Tibial nerve (tissue), 4 donors: ENCODE measurements at places on chromosomes 11 and 22. TPM values are rescaled to one million over a fixed set of nuclear protein-coding genes. Genes with fewer than 3 reads are reported as not detected.

Gene OR51B4
- 0.98 TPM for total RNA-seq

Gene MMP11
- total RNA-seq = 4.8 TPM

Gene MAJIN
- total RNA-seq = not detected

Gene UBE2L6
- total RNA-seq = 35.7 TPM

Gene PNPLA5
- not detected for total RNA-seq

Gene TRPM5
- total RNA-seq = not detected

Gene DCUN1D5
- total RNA-seq = 68.2 TPM

Gene NPAS4
- 0.42 TPM for total RNA-seq

Gene CRYBA4
- total RNA-seq = not detected

Gene CNGA4
- not detected for total RNA-seq

Gene CDKN1C
- 128 TPM for total RNA-seq

Gene COMMD9
- total RNA-seq = 58.0 TPM

- no peak for DNase-seq
Measured at GRCh38 chr22:49031746-49032330, 795.8 kb downstream of the BRD1 start.

DNA sequence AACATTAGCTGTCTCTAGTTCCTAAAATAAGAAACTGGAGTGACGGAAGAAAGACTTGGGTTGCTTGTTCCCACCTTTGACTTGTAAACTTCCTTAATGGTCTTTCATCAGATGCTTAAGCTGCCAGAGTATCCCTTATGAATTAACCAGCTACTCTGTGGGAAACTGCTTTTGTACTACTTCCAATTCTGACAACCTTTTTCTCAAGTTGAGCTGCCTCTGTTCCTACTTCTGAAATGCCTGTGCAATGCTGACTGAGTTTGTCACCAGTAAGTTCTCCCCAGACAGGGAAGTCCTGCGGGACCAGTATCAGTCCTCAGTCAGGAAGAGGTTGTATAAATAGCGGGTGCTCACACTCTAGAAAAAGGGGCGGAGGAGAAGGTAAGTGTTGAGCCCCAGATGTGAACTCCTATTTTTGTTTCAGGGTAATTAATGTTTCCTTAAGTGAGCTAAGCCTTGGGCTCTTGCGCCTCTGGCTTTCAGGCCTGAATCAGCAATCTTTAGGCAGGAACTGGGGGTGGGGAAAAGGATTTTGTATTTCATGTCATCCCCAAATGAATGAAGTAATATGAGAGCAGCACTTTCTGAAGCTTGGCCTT lies 67.2 kb downstream of the CECR2 start:
- no peak for DNase-seq

- no peak for DNase-seq
Measured at GRCh38 chr11:68342459-68343158, 30.2 kb downstream of the LRP5 start.

GRCh38 chr22:29623059-29623458 lies 19.6 kb downstream of the NF2 start:
- no peak for DNase-seq

GRCh38 chr22:36682811-36683210 lies 20.7 kb downstream of the CACNG2 start:
- no peak for DNase-seq

DNA sequence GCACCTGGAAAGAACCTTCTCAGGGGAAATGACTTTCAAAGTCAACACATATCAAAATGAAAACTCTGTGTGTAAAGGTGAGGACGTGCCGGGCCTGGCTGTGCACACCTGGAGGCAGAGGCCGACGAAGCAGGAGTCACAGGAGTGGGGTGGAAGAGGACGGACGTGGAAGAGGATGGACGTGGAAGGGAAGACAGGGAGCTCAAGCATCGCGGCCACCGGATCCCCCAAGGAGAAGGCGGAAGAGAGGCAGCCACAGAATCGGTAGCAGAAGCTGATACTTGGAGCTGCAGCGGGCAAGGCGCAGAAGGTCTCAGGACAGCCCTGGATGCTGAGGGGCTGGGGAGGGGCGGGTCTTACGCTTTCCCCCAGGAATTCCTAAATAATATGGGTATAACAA lies 519.8 kb downstream of the BRD1 start:
- DNase-seq = no peak

DNA sequence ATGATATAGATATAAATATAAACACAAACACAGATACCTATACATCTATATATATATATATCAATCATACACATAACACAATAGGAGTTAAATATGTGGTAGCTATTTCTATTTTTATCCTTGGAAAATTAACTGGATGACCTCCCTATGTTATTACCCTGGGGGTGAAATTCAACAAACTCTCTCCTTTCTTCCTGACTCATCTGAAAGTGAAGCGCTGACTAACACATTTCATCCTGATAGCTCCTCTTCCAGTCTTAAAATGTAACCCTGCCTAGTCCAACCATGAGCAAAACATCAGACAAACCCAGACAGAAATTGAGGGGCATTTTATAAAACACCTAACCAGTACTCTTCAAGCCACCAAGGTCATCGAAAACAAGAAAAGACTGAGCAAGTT lies 220.6 kb upstream of the ISX start:
- no peak for DNase-seq

DNA sequence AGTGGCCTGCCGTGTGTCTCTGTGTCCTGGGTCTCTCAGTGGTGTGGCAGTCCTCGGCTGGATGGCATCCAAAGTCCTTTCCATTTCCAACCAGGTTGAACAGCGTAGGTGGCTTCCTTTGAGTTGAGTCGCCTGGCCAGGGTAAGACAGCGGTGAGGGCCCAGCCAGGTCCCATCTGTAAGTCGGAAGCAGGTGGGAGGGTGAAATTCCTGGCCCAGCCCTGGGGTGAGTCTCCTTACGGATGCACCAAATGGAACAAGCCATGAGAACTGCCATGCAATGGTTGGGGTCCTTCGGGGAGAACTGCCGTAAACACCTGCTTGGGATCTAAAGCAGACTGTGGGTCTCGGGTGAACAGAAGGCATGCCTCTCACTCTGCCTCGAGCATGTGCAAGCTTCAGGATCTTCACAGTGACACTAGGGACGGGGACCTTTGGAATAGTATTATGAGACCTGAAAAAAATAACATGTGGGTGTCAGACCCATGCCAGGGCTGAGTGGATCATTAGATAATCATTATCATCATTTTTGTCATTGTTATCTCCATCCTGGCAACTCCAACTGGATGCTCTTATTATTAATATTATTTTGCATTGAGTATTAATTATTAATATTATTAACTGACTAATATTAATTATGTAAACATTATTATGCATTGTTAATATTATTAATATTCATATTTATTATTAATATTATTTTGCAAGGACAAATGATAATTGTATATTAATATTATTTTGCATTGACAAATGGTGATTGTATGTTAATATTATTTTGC lies 57.7 kb upstream of the LINC01488 start:
- DNase-seq = no peak
